ENCODE measurements at places on chromosomes 5 and 9.

DNA sequence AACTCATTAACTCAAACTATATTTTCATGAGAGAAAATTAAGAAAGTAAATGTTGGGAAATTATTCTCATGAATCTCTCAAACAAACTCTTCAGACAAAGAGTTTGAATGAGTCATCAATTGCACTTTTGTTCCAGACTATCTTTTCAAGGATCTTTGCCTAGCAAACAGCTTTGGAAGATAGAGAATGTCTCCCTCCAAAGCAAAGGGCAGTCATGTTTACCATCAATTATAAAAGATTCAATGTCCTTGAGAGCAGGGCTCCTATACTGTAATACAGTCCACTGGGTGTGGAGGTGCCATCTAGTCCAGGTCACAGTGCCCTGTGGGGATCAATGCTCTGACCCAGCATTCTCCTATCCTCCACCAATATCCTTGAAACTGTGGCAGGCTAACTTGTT, 1429.3 kb downstream of the EFNA5 start:
- no peak for DNase-seq

GRCh38 chr9:37426846-37427245, 4.3 kb downstream of the GRHPR start:
- DNase-seq: no peak

DNA sequence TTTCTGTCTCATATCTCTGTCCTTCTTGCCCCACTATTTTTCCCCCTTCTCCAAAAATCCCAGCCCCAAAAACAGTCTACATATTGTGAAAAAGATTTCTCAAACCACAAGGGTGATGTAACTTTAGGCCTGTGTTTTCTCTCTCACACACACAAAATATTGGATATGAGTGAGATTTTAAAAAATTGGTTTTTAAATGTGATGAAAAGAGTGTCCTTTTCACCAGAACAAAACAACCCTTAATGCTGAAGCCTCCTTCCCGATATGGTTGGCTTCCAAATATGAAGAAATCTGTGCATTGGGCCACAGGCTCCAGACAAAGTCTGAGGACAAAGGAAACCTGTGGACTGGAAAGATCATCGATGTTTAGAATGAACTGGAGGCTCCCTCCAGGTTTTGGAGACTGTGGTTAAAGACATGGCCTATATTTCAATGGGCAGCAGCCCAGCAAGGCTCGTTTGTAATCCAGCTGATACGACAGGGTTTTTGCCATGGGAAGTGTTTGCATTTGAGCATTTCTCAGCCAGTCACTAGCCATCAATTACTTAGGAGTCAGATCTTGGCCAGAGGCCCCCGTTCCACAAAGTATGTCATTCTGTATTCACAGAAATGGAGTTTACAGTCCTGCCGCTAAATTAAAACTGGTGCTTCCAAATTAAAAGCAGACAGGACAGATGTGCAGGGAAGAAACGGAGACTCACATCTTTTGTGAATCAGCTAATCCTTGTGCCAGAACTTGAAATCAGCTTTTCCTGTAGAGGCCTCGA, 546.3 kb downstream of the EBF1 start:
- DNase-seq: no peak

DNA sequence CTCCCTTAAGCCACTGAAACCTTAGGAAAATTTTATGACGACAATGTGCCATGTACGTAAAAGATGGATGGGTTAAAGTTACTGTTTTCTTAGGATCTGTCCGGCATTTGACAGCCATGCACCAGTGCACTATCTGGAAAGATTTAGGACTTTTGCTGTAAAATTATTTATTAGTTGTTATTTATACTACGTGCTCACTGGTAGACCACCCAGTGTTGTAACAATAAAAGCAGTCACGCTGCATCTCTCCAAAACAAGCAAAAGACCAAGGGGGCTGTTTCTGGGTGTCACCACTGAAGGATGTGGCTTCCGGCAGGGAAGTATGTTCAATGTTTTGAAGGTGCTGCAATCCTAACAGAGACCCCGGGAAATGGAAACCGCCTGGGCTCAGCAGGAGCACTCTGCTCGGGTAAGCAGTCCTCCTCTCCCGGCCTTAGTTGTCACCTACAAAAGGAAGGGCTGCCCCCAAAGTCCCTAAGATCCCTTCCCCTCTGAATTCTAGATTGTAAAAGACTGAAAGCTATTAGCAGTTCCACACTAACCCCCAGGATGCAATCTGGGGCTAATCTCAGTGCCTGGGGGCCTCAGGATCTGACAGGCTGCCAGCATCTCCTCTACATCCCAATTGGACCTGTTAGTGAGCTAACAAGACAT, 38.6 kb downstream of the SAXO1 start:
- no peak for DNase-seq

- DNase-seq: no peak
Observed at GRCh38 chr5:160151017-160151416, 31.8 kb upstream of the PWWP2A start.

DNA sequence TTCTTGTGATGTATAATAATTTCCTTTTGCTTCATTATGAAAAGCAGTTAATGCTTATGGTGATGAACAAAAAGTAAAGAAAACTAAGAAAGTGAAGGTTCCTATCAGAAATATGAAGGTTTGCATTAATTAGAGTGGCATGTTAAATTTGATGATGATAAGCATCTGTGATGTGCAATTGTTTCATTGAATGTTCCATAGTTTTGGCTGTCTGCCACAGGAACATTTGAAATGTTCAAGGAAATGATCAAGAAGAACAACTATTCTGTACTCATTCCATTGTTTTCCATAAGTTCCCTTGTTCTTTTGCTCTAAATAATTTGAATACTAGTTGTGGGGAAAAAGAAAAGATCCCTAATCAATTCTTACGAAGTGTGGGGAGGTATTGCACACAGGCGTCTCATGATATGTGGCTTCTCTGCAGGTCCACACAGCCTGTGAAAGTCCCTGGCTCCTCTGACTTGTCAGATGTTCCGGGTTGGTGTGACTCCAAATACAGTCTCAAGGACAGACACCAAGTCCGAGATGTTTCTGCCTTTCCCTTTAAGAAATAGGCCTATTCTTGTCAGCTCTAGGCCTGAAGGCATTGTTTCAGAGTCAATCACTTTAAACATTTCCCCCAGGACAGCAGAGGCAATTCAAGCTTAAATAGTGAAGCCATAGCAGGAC, 152.6 kb upstream of the MAST4 start:
- no peak for DNase-seq

DNA sequence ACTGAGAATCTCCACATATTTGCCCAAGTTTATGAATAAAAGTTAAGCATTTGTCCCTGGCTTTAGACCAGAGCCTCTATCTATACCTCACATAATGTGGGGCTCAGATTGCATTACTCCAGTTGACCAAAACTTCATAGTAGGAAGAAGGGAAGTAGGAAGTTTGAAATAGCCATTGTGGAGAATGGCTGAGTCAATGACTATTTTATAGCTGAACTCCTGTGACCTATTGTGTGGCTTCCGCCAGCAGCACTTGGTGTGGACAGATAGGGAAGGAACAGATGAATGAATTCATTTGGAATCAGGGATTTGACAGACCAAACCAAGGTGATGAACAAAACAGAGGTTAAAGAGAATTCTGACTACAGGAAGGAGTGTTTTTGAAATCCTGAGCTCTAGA, 92.9 kb upstream of the LPAR1 start:
- DNase-seq: no peak

GRCh38 chr5:178274781-178275537, 42.4 kb upstream of the PHYKPL start:
- DNase-seq: no peak

- DNase-seq: no peak
Observed at GRCh38 chr5:59569608-59570334, 323.8 kb downstream of the PDE4D start.

GRCh38 chr5:12861886-12862654, 957.8 kb upstream of the CTNND2 start:
- DNase-seq: no peak

- DNase-seq: no peak
Observed at GRCh38 chr5:180390441-180391190, 37.5 kb upstream of the GFPT2 start.

- no peak for DNase-seq
Observed at GRCh38 chr9:132192728-132193127, 30.9 kb downstream of the NTNG2 start.

- DNase-seq: peak; percentile 19
Observed at GRCh38 chr5:6435356-6435755, 13.3 kb upstream of the UBE2QL1 start.

GRCh38 chr5:104556957-104557356, 994.4 kb upstream of the NUDT12 start:
- DNase-seq: no peak

DNA sequence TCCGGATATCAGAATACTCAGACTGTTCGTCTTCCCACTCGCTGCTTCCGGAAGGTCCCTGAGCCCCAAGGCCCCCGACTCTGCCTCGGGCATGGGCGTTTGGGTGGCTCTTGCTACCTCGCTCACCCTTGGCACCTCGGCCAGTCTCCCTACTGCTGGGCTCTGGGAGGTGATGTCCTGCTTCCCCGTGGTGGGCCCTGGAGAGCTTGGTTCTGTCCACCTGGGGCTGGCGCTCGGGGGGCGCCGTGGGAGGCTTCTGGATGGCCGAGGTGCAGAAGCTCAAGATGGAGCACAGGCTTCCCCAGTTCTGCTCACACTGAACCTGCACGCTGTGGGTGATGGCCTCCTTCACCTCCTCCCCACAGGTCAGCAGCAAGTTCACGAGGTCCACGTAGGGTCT, 10.4 kb downstream of the STC2 start:
- no peak for DNase-seq

GRCh38 chr5:72470826-72471225, 36.4 kb downstream of the ZNF366 start:
- DNase-seq: no peak
